Eye (tissue), 1 donor: ENCODE measurements at places on chromosomes 7 and 10.

- no peak for DNase-seq
Measured at GRCh38 chr10:33032654-33033151, 74.7 kb upstream of the ITGB1 start.

DNA sequence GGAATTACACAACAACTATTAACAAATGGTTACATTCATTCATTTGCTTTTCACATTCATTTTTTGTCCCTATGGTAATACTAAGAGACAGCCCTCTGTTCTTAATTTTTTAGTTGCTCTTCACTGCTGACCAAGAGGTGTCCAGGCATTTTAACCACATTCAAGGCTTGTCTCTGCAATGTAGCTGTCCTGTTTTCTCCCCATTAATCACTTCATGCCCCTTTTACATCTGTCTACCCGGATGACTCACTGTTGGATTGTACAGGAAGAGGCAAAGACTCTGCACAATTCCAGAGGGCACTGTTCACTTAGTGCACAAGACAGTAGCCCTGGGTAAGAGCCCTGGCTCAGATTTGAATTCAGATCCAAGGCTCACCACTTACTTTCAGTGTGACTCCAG, 168.5 kb downstream of the NOC3L start:
- DNase-seq: no peak

- DNase-seq: no peak
Measured at GRCh38 chr10:120506674-120507073, 49.6 kb downstream of the PLPP4 start.

DNA sequence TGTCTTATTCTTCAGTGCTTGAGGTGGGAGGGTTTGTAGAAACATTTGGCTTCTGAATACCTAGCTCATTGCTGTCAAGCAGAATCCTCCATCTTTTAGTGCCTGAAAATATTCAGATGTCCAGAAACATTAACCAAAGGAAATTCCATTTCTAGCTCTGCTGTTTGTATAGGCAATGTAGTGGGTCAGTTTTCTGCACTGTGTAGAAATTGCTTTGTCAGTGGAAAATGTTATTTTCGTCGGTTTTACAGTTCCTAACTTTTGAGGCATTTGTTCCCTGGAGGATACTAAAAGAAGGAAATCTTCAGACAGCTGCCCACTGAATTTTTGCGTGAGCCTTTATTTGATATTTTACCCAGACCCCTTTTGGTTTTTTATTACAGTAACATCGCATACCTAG, 143.4 kb downstream of the TPST1 start:
- DNase-seq: no peak

GRCh38 chr10:111211706-111212105, 134.9 kb downstream of the ADRA2A start:
- peak; percentile 29 for DNase-seq

- no peak for DNase-seq
Measured at GRCh38 chr7:71976645-71977044, 435.5 kb downstream of the CALN1 start.

DNA sequence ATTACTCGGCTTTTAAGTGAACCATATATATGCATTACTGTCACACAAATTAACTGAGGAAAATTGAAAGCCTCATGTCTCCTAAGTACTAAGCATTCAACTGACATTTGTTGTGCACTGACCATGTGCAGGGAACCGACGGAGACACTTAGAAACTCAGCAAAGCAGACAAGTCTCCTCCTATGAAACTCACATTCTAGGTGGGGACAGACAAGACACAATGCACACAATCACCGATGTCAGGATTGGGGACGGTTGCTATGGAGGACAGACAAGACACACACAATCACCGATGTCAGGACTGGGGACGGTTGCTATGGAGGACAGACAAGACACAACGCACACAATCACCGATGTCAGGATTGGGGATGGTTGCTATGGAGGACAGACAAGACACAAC, 134.0 kb downstream of the PTPRN2 start:
- no peak for DNase-seq

DNA sequence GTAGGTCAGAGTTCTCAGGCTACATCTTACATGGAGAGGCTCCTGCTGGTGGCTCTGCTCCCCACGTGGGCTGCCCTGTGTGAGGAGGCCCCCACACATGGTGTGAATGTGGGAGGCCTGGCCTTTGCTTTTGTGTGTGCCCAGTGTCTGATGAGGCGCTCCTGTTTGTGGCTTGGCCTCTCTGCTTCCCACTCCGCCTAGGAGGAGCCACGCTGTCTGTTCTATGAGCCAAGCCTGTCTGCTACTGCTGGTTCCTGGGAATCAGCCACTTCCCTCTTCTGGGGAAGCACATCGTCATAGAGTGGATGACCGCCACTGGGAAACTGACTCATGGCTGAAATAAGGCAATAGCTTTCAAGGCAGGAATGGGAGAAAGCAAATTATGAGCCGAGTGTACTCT, 87.1 kb downstream of the CYP26A1 start:
- DNase-seq: no peak
